Thyroid gland (tissue), 4 donors: ENCODE measurements at places on chromosomes 7 and 10.

GRCh38 chr7:2553831-2554581, 1.3 kb downstream of the BRAT1 start:
- DNase-seq, result no peak

- DNase-seq, result no peak
These were observed 76.0 kb downstream of the ITGB1 start for GRCh38 chr10:32882076-32882475.

GRCh38 chr7:117673839-117674238, 194.0 kb downstream of the CFTR start:
- DNase-seq, result no peak

DNA sequence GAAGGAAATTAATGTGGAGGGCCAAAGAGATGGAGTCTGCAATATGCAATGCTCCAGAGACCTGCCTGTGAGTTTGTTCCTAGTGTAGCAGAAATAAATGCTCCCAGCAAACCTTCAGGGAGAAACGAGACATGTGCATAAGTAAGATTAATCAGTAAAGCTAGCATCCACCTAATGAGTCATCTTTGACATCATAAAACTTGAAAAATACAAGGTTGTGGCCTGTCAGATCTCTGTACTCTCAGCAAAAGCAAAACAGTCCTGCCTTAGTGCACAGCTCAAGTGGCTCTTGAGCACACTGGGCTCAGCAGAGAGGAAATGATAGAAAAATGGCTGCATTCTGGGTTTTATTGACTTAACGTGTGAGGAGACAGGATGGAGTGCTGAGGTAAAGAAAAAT, 32.5 kb upstream of the ERCC6 start:
- peak; percentile 36 for DNase-seq

GRCh38 chr10:19985745-19986144, 169.5 kb downstream of the PLXDC2 start:
- no peak for DNase-seq

- no peak for DNase-seq
These were observed 103.2 kb upstream of the CTBP2 start for GRCh38 chr10:125263551-125263950.

GRCh38 chr10:69096045-69096444, 8.1 kb downstream of the SRGN start:
- no peak for DNase-seq

- no peak for DNase-seq
These were observed 41.9 kb upstream of the ZNF33B start for GRCh38 chr10:42680267-42680666.

GRCh38 chr7:111137296-111138192, 46.6 kb downstream of the LRRN3 start:
- DNase-seq, result peak; percentile 2

DNA sequence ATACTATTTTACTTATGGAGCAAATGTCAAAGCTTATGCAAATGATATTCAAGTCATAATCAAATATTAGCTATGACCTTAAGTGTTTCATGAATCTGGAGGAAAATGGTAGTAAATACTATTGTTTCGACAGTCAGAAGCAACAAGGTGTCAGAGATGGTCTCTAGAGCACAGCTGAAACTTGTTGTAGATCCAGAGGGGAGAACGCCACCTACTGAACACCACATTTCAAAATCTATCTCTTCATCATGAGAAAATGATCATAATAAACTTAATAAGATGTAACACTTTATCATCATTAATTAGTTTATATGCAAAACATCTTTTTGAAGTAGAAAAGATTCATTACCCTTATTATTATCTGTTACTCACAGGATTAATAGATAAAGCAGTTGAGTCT, 418.7 kb downstream of the GATA3 start:
- no peak for DNase-seq

GRCh38 chr10:89384474-89385340, 6.9 kb downstream of the IFIT1B start:
- DNase-seq, result no peak

DNA sequence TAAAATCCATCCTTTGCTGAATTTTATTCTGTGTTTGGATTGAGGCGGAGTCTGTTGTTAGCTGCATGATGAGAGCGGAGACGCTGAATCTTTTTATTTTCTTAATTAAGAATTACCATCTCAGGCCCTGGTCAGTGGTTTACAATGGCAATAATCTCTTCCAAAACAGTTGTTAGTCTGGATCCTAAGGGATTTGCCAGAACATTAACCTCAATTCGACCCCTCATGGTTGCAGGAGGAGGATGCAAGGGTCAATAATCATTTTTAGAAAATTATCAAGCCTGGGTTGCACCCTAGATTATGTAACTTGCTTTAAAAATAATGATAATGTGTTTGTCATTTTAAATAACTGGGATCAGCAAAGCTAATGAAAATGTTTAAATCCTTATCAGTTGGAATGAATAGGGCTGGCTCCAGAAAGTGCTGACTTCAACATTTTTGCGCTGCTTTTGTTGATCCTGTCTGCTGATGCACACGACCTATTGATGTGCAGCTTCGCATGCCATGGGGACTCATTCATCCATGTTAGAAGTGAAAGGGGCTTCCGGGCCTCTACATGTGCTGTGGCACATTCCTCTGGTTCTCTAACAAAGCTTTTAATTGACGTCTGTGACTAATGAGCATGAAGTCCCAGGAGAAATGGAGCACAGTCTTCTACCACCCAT, 80.7 kb upstream of the KIAA1217 start:
- DNase-seq, result peak; percentile 57

DNA sequence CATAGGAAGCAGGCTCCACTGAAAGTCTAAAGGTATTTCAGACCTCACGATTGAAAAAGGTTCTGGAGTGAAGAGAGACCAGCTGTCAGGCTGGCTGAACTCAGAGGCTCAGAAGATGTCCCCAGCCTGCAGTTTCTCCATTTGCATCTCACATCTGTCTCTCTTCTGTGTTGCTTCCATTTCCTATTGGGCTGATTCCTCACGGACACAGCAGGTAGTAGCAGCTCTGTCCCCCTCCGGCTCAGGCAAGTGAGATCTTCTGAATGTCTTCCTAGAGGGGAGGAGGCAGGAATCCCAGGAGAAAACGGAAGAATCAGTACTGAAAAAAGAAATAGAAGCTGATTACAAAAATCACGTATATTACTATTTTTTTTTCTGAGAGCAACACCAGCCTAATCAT, 274.1 kb upstream of the COBL start:
- DNase-seq, result no peak

DNA sequence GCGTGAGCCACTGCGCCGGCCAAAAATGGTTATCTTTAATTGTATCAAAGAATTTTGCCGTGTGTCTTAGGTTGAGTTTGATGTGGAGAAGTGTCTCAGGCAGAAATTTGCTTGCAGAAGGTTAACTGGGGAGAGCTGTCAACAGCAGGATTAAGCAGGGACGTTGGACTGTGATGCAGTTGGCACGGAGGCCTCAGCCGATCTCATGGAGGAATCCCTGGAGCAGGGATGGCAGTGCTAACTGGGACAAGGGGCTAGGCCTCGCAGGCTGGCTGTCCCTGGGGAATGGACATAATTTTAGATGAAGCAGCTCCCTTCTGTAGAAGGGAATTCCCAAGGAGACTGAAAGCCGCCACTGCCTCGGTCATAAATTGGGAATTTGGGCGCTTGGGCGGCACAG, 12.3 kb upstream of the KIF5B start:
- DNase-seq, result no peak

DNA sequence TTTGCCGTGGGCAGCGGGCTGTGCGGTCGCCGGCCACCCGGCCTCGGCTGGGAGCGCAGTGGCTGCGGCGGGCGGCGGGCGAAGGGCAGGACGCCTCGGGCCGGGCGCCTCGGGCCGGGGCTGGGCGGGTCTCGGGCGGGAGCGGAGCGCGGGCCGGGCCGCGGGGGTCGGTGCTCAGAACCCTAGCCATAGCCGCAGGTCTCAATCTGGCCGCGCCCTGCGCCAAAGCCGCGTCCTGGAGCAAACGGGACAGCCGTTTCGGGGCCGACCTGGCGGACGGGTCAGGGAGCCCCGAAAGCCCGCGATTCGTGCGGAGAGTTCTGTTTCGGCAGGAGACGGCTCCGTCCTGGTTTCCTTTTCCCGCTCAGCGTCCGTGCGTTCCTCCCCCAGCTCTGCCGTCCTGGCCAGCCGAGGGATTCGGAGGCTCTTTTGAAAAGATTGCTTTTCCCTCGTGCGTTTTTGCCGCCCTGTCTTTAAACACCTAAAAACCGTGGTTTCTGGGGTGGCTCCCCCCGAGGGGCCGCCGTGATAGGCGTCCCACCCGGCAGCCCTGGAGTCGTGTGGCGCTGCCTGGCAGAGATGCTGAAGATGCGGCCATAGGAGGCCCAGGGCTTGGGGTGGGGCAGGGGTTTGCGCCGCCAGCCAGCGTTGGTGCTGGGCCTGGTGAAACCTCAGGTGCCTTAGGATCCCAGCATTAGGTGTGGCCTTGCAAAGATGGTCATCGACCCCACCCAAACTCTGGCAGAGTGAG, 727 bp downstream of the RET start:
- DNase-seq, result no peak

GRCh38 chr7:142434666-142435167, 176.9 kb upstream of the PRSS58 start:
- DNase-seq, result no peak

GRCh38 chr10:102593804-102594079, 50.5 kb upstream of the TRIM8 start:
- no peak for DNase-seq

GRCh38 chr7:48040944-48041652, 5.8 kb downstream of the C7orf57 start:
- DNase-seq, result no peak
